Dorsolateral prefrontal cortex (tissue), 122 donors: ENCODE measurements at places on chromosomes 7 and 10. TPM values are rescaled to one million over a fixed set of nuclear protein-coding genes. Genes with fewer than 3 reads are reported as not detected.

AP4M1 gene
- 18.5 TPM for total RNA-seq

CCDC3 gene
- total RNA-seq = 28.4 TPM

FAM24B gene
- 7.1 TPM for total RNA-seq

LRRC4 gene
- 146 TPM for total RNA-seq

CPXM2 gene
- 1.7 TPM for total RNA-seq

UCMA gene
- not detected for total RNA-seq

NPC1L1 gene
- total RNA-seq = not detected

PRKAR2B gene
- total RNA-seq = 45.7 TPM

FHIP2A gene
- 34.1 TPM for total RNA-seq

SAP25 gene
- 3.2 TPM for total RNA-seq

TMEM26 gene
- total RNA-seq = 0.41 TPM

TEX36 gene
- total RNA-seq = not detected

MBL2 gene
- total RNA-seq = not detected

SPOCK2 gene
- total RNA-seq = 94.6 TPM

FFAR4 gene
- total RNA-seq = 1.3 TPM

CLEC2L gene
- 29.5 TPM for total RNA-seq
